Aortic smooth muscle cell (primary cell): ENCODE measurements at places on chromosomes 12 and 14. TPM values are rescaled to one million over a fixed set of nuclear protein-coding genes. Genes with fewer than 3 reads are reported as not detected.

HOXC13 gene
- total RNA-seq, result not detected in 2 replicates

C1R gene
- total RNA-seq, result 69.8 and 146 TPM in 2 replicates

PRPF39 gene
- 22.1 and 22.4 TPM in 2 replicates for total RNA-seq

CLMN gene
- total RNA-seq, result under 0.01 and 0.12 TPM in 2 replicates

C1QL4 gene
- 0.06 TPM in 1 of 2 replicates, not detected in the other for total RNA-seq

PTPRO gene
- total RNA-seq, result 2.0 and 4.2 TPM in 2 replicates

RHNO1 gene
- total RNA-seq, result 17.3 and 20.3 TPM in 2 replicates

PLD4 gene
- total RNA-seq, result 0.12 and 0.13 TPM in 2 replicates

KRT72 gene
- total RNA-seq, result not detected in 2 replicates

VCPKMT gene
- total RNA-seq, result 3.7 and 3.8 TPM in 2 replicates

TC2N gene
- 0.40 and 0.93 TPM in 2 replicates for total RNA-seq

SYT1 gene
- total RNA-seq, result 1.1 and 1.2 TPM in 2 replicates

KRT1 gene
- not detected in 2 replicates for total RNA-seq

TAS2R46 gene
- total RNA-seq, result 1.1 and 2.8 TPM in 2 replicates

KRT77 gene
- total RNA-seq, result not detected in 2 replicates

OTX2 gene
- total RNA-seq, result not detected in 2 replicates

SDS gene
- 0.13 TPM in 1 of 2 replicates, not detected in the other for total RNA-seq

HNRNPC gene
- 591 and 671 TPM in 2 replicates for total RNA-seq

BATF gene
- 0.12 and 1.8 TPM in 2 replicates for total RNA-seq

CLEC1A gene
- total RNA-seq, result 0.37 and 0.40 TPM in 2 replicates

RFX4 gene
- total RNA-seq, result not detected in 2 replicates

TAC3 gene
- not detected in 2 replicates for total RNA-seq

DPY19L2 gene
- total RNA-seq, result 1.4 and 2.0 TPM in 2 replicates

NYNRIN gene
- 4.1 and 6.5 TPM in 2 replicates for total RNA-seq

CFAP251 gene
- 5.7 and 8.7 TPM in 2 replicates for total RNA-seq

ANO2 gene
- 0.13 TPM in 1 of 2 replicates, not detected in the other for total RNA-seq

BBS10 gene
- 13.9 and 20.8 TPM in 2 replicates for total RNA-seq

SMIM41 gene
- total RNA-seq, result 0.06 and 0.13 TPM in 2 replicates

PMCH gene
- 3.4 TPM in 1 of 2 replicates, not detected in the other for total RNA-seq

FSCB gene
- total RNA-seq, result not detected in 2 replicates

ARL6IP4 gene
- 241 and 246 TPM in 2 replicates for total RNA-seq

LRRC10 gene
- total RNA-seq, result not detected in 2 replicates

A2ML1 gene
- 0.53 TPM in 1 of 2 replicates, not detected in the other for total RNA-seq

SMCO2 gene
- total RNA-seq, result 0.06 and 0.13 TPM in 2 replicates

KRT6C gene
- not detected in 2 replicates for total RNA-seq

PROX2 gene
- not detected in 2 replicates for total RNA-seq

TMEM263 gene
- 93.5 and 105 TPM in 2 replicates for total RNA-seq

CCDC177 gene
- not detected in 2 replicates for total RNA-seq

NGB gene
- not detected in 2 replicates for total RNA-seq

NOXRED1 gene
- total RNA-seq, result 0.12 and 0.13 TPM in 2 replicates

MSI1 gene
- not detected in 2 replicates for total RNA-seq

SERPINA10 gene
- total RNA-seq, result not detected in 2 replicates

A2M gene
- 6.1 and 6.7 TPM in 2 replicates for total RNA-seq

SLCO1A2 gene
- not detected in 2 replicates for total RNA-seq

TPH2 gene
- not detected in 2 replicates for total RNA-seq

LGR5 gene
- 0.79 and 2.1 TPM in 2 replicates for total RNA-seq

SYNDIG1L gene
- not detected in 2 replicates for total RNA-seq

AMN1 gene
- 18.0 and 20.6 TPM in 2 replicates for total RNA-seq

MED13L gene
- 56.5 and 85.4 TPM in 2 replicates for total RNA-seq
